NCI-H1694 treated with DMSO at 0.1 percent for 48 hours (cell line): ENCODE measurements at places on chromosomes 2 and 18.
A peak's percentile ranks its signal among the peaks of the same experiment; 100 is the strongest.

DNA sequence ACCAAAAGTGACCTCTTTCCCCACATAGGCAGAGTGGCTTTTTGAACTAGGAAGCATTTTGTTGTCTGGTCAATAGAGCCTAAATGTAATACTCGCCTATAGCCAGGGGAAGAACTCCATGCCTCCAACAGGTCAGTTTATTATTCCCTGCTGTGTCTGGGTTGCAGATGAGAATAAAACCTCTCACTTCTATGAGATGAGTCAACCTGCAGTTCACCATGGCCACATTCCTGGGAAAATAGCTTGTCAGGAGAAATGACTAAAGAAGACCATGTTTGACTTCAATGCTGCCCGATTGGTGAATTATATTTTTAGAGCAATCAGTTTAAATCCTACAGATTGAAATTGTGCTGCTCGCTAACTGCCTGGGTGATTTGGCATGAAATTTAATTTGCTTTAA lies 46.7 kb upstream of the LRRTM1 start:
- DNase-seq: no peak

GRCh38 chr2:15818318-15818753 lies 122.0 kb upstream of the MYCN start:
- DNase-seq: no peak

- no peak for DNase-seq
Measured at GRCh38 chr2:239689410-239689809, 288.6 kb upstream of the HDAC4 start.

GRCh38 chr2:38037757-38038621 lies 38.0 kb downstream of the CYP1B1 start:
- no peak for DNase-seq

- DNase-seq: no peak
Measured at GRCh38 chr18:21759836-21760235, 19.2 kb downstream of the MIB1 start.

DNA sequence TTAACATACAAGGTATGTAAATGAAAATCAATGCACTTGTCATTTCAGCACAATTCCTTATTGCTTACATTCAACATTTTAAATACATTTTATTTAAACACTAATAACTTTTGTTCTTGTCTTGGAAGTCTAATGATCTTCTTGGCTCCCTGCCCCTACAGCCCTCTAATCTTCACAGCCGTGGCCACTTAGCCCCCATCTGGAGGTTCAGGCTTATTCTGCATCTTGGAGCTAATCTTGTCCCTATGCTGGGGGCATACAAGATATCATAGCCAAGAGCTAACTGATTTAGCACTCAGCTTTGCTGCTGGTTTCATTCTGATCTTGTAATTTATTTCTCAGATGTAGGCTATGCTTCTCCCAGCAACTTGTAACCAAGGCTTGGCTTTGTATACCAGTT lies 140.8 kb downstream of the TMEFF2 start:
- DNase-seq: no peak

DNA sequence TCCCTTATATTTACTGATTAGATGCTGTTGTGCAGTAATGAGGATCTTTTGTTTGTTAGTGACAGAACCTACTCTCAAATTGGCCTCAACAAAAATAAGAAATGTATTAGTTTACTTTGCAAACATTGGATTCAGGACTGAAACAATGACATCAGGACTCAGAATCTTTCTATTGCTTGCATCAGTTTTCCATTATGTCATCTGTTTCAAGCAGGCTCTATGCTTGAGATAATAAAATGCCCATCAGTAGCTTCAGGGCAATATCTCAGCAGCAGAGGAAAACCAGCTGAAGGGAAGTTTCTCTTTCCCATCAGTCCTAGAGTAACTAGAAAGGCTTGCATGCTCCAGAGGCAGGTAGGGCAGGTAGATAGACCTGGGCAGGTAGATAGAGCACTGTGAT lies 375.5 kb upstream of the SLC8A1 start:
- no peak for DNase-seq

GRCh38 chr2:26692897-26693849 lies 651 bp downstream of the KCNK3 start:
- no peak for DNase-seq

GRCh38 chr2:241654551-241654950 lies 17.1 kb downstream of the ATG4B start:
- DNase-seq: no peak

GRCh38 chr2:24329700-24330099 lies 30.6 kb downstream of the ITSN2 start:
- no peak for DNase-seq

GRCh38 chr2:218179782-218180181 lies 13.0 kb upstream of the CXCR1 start:
- DNase-seq: no peak

GRCh38 chr18:59301929-59302328 lies 16.5 kb downstream of the CPLX4 start:
- no peak for DNase-seq

DNA sequence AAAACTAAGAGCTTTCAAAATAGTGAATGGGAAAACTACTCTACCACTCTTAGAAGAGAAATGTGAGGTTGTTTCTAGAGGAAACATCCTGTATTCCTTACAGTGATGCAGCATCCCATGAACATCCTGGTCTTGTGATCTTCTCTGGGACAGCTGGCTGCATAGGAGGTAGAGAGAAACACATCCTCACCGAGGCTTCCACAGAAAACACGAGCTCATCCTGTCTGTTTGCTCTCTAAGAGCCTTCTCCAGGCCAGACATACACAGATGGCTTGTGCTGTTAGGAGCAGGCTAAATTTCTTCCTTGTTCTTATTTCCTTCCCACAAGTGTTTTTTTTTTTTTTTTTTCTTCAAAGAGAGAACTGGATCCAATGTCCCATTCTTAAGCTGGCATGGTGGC lies 14.7 kb upstream of the FZD7 start:
- peak; percentile 39 for DNase-seq

DNA sequence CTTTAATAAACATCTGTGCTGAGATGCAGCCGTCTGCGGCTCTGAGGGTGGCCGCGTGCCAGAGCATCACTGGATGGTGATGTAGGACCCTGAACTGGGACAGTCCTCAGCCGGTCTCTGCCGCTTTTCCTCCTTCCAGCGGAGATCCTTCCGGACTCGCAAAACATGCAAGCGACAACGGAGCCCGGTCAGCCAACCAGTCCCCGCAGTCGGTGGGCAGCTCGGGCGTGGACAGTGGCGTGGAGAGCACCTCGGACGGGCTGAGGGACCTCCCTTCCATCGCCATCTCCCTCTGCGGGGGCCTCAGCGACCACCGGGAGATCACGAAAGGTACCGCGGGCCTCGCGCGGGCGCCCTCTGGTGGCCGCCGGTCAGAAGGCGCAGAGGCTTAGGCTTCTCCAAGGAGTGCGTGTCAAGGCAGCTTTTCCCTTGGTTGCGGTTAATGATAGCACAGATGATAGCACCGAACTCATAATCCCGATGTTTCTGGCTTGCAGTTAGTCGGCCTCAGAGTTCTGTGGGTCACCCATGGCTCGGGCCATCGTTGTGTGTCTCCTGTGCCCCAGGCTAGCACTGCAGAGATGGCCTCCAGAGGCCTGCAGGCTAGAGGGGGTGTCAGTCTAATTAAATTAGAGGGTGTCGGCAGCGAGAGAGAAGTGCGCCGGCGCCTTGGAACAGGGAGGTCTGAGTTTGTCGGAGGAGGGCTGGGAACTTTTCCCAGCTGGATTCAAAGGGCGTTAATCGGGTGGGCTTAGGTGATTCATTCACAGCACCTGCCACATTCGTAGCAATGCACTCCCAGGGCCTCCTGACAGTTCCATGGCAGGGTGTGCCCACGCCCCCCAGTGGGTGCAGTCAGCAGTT lies 38.5 kb downstream of the LPIN1 start:
- peak; percentile 22 for DNase-seq

GRCh38 chr18:69945220-69946114 lies 2.2 kb downstream of the CD226 start:
- no peak for DNase-seq
